GM23338 (cell line): ENCODE measurements at places on chromosomes 6 and 20. TPM values are rescaled to one million over a fixed set of nuclear protein-coding genes. Genes with fewer than 3 reads are reported as not detected.

- no peaks in the 10 kb centered on the region for H3K27me3 ChIP-seq
- no peak overlapping the region for H3K4me3 ChIP-seq
- peaks cover 4% of the 10 kb centered on the region; the same call in 1 of the 2 replicates for H3K36me3 ChIP-seq
- DNase-seq, result no peak
These were observed 566.8 kb downstream of the TFAP2A start for GRCh38 chr6:9848094-9848493.

SLC26A8 gene
- 1.9 and 2.9 TPM in 2 replicates for total RNA-seq

GRCh38 chr20:50652702-50653294, 38.5 kb downstream of the RIPOR3 start:
- DNase-seq, result no peak
- H3K36me3 ChIP-seq, result no peaks in the 10 kb centered on the region
- H3K27me3 ChIP-seq, result no peaks in the 10 kb centered on the region
- H3K4me3 ChIP-seq, result no peak overlapping the region
- H3K4me1 ChIP-seq, result no peaks in the 10 kb centered on the region
- H3K27ac ChIP-seq, result 0 out of 2 replicates have a peak overlapping the region, but pooled peaks have one; percentile 32

DNA sequence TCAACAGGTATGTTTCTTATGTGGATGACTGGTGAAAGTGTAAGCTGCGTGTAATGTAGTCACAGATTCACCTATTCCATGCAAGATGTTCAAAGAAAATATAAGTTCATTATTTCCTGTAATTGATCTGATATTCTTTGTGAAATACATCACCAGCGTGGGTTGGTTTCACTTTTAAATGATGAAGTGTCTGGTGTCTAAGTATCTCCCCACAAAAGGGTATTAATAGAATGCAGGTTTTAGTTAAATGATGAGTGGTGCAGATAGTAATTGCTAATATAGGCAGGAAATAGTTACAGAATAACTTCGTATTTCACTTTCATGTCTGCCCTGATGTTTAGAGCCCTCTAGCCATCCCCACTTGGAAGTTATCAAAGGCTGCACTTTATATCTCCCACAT, 22.2 kb downstream of the PGBD1 start:
- no peaks in the 10 kb centered on the region for H3K36me3 ChIP-seq
- H3K27ac ChIP-seq, result no peak overlapping the region
- H3K27me3 ChIP-seq, result no peaks in the 10 kb centered on the region
- DNase-seq, result no peak

GRCh38 chr6:128070406-128070805, 169.5 kb upstream of the THEMIS start:
- H3K27me3 ChIP-seq, result no peaks in the 10 kb centered on the region
- peaks cover 18% of the 10 kb centered on the region for H3K4me1 ChIP-seq
- no peak for DNase-seq
- no peaks in the 10 kb centered on the region for H3K36me3 ChIP-seq

- no peaks in the 10 kb centered on the region for H3K27me3 ChIP-seq
- no peak overlapping the region for H3K27ac ChIP-seq
- no peaks in the 10 kb centered on the region for H3K36me3 ChIP-seq
- no peak for DNase-seq
- H3K4me3 ChIP-seq, result no peak overlapping the region
- peaks cover 13% of the 10 kb centered on the region for H3K4me1 ChIP-seq
These were observed 156.8 kb upstream of the MLN start for GRCh38 chr6:33960345-33961313.

GRCh38 chr6:150320442-150320841, 48.4 kb upstream of the IYD start:
- H3K27me3 ChIP-seq, result no peaks in the 10 kb centered on the region
- H3K4me1 ChIP-seq, result no peaks in the 10 kb centered on the region
- no peak for DNase-seq
- H3K4me3 ChIP-seq, result no peak overlapping the region
- H3K27ac ChIP-seq, result no peak overlapping the region

- H3K4me3 ChIP-seq, result no peak overlapping the region
- 0 out of 2 replicates have a peak, but pooled peaks cover 2% of the 10 kb centered on the region for H3K36me3 ChIP-seq
- no peak for DNase-seq
- H3K27ac ChIP-seq, result no peak overlapping the region
- no peaks in the 10 kb centered on the region for H3K4me1 ChIP-seq
These were observed 208.6 kb upstream of the MCHR2 start for GRCh38 chr6:100202417-100203194.

FAM209B gene
- not detected in 2 replicates for total RNA-seq

DNA sequence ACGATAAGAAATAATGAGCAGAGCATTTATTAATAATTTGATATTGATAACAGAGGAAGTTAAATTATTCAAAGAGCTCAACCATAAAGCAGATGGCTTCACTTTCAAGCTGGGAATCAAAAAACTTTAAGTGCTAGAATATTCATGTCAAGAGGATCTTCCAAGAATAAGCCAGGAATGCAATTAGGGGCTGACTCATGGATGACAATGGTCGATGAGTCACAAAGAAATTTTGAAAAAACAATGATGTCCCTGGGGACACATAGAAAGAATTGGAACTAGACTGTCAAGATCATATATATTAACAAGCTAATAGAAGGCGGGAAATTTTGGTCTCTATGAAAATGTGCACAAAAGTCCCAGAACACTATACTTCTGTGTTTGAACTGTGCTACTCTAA, 304.1 kb downstream of the LAMA2 start:
- H3K27ac ChIP-seq, result no peak overlapping the region
- DNase-seq, result no peak
- H3K4me1 ChIP-seq, result no peaks in the 10 kb centered on the region
- no peaks in the 10 kb centered on the region for H3K27me3 ChIP-seq

PXT1 gene
- 0.14 TPM in 1 of 2 replicates, not detected in the other for total RNA-seq

FOXQ1 gene
- not detected in 2 replicates for total RNA-seq

DNA sequence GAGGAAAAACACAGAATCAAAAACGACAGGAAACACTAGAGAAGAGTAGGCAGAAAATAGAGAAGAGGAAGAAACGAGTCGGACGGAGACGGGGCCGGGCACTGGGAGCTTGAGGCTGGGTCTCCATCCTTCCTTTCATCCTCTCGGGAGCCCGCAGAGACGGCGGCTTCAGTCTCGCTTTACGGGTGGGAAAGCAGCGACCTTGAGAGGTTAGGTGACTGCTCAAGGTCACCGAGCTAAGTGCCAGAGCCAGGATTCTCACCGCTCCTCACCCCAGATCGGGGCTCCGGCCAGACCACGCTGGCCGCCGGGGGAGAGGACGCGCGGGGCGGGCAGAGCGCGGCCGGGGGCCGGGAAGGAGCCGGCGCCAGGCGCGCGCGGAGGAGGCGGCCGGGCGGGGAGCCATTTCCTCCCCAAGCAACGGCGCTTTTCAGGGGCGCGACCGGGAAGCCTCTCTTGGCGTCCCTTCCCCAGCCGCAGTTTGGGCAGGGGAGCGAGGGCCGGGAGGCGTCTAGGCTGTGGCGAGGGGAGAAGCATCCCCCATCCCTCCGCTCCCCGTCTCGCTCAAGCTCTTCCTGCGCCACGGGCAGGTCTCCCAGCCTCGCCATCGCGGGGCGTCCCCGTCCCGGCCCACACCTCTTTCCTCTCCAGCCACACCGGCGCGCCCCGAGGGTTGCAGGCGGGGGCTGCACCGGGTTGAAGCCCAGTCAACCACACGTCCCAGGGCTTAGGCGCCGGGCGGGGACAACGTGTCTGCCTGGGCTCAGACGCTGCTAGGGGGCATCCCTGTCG, 24.1 kb upstream of the MAP3K7 start:
- H3K27ac ChIP-seq, result no peak overlapping the region
- no peaks in the 10 kb centered on the region for H3K36me3 ChIP-seq
- H3K4me3 ChIP-seq, result peak overlapping the region; percentile 67

GRCh38 chr6:49384904-49385303, 78.1 kb downstream of the MMUT start:
- H3K4me1 ChIP-seq, result no peaks in the 10 kb centered on the region
- H3K4me3 ChIP-seq, result no peak overlapping the region
- H3K27me3 ChIP-seq, result no peaks in the 10 kb centered on the region
- no peak overlapping the region for H3K27ac ChIP-seq
- DNase-seq, result no peak

DNA sequence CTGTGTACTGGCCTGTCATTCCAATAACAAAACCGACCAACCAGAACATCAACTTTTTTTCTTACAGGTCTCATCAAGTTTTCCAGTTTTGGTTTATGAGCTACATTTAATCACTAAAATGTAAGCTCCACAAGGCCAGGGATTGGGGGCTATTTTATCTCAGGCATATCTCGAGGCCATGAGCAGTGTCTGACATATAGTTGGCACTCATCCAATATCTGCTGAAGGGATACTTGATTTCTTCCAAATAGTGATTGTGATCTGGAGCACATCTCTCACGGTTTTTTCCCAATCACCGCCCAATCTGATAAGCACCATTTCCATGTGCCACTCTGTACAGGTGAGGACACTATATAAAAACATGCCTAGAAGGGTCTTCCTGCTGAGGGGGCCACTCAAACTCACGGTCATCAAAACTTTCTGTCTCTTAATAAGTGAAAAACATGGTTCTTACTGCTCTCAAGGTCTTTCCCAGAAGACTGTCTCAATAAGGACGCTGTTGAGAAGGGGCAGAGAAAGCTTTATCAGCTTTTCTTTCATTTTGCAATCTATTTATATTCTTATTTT, 65.5 kb downstream of the MAN1A1 start:
- no peaks in the 10 kb centered on the region for H3K27me3 ChIP-seq
- no peak for DNase-seq
- no peak overlapping the region for H3K4me3 ChIP-seq
- no peaks in the 10 kb centered on the region for H3K36me3 ChIP-seq
- H3K4me1 ChIP-seq, result no peaks in the 10 kb centered on the region

DNA sequence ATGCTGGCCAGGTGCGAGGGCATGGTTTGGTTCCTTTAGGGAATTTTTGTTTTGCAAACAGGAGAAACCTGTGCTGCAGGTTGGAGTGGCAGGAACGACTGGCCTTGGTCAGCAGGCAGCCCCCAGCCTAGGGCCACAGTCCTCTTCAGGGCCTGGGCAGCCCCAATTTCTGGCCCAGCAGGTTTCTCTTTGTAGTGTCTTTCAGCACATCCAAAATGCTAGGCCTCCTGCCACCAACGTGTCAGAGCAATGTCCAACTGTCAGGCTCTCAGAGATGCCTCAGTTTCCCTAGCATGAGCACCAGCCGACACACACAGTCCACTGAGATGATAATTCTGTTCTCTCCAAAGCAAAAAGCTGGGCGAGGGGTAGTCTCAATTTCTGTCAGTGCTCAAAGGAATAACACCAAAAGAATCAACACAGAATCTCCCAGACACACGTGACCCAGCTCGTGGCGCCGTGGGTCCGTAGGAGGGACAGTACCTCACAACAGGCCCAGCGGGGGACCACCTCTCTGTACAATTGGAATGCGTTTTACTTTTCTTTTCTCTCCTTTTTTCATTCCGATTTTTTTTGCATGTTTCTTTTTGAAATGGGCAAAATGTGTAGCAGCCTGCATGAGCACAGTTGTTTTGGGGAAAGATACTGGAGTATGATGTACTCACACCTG, 125.9 kb downstream of the TAF4 start:
- H3K4me1 ChIP-seq, result no peaks in the 10 kb centered on the region
- H3K27ac ChIP-seq, result no peak overlapping the region
- no peaks in the 10 kb centered on the region for H3K27me3 ChIP-seq
- no peak overlapping the region for H3K4me3 ChIP-seq
- no peak for DNase-seq
- no peaks in the 10 kb centered on the region for H3K36me3 ChIP-seq

GRCh38 chr6:30507849-30508827, 18.8 kb downstream of the HLA-E start:
- H3K4me1 ChIP-seq, result no peaks in the 10 kb centered on the region
- no peak for DNase-seq
- H3K4me3 ChIP-seq, result no peak overlapping the region
- no peak overlapping the region for H3K27ac ChIP-seq
- H3K27me3 ChIP-seq, result no peaks in the 10 kb centered on the region

TUBB2A gene
- 376 and 407 TPM in 2 replicates for total RNA-seq

DNA sequence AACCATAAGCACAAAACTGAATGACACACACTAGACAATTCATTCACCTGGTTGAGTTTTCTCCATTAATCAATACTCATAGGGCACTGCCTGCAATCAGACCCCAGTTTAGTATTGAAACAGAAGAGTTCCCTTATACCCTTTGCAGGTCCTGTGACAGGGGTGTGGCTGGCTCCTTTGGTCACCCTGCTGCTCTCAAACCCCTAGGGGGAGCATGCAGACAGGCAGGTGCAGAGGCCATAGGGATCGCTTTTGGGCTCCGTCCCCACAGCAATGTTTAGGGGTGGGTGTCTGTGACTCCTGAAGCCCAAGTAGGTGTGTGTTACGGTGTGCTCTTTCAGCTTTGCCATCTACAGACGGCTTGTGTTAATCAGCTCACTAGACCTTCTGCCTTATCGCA, 210.4 kb downstream of the CENPW start:
- H3K4me3 ChIP-seq, result no peak overlapping the region
- H3K27ac ChIP-seq, result no peak overlapping the region
- no peaks in the 10 kb centered on the region for H3K36me3 ChIP-seq
- DNase-seq, result peak; percentile 41
- H3K27me3 ChIP-seq, result no peaks in the 10 kb centered on the region

DNA sequence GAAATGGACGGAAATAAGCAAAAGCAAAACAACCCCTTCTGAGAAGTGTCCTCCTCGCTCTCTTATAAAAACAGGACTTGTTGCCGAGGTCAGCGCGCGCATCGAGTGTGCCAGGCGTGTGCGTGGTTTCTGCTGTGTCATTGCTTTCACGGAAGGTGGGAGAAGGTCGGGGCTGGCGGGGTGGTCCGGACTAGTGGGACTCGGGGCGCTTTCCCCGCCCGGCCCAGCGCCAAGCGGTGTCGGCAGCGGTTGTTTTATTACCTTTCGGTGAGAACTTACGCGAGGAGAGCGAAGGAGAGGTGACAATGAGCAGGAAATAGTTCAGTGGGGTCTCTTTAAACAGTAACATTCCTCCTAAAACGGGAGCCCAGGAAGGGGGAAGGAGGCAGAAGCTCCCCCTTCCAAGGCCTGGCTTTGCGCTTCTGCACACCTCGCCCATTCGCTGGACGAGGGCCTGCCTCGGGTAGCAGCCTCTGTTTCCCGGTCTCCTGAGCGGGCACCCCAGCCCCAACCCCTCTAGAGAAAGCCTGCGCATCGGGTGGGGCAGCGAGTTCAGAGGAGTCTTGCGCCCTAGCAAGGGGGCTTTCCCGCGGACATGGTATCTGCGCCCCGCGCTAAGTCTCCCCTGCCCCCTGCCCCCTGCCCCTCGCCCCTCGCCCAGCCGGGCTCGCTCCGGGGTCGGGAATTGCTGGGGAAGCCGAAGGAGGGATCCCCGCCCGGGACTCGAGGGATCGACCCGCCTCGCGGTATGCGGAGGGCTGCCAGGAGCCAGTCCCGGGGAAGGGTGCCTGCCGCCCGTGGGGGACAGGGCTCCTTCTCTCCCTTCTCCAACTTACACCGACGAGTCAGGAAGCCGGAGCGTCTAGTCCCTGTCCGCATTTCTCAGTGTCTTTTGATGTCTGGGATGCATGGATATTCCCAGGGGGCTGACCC, 1.2 kb upstream of the TBXT start:
- no peak overlapping the region for H3K27ac ChIP-seq
- H3K4me3 ChIP-seq, result peak overlapping the region; percentile 80
- H3K4me1 ChIP-seq, result peaks cover 56% of the 10 kb centered on the region
- no peaks in the 10 kb centered on the region for H3K36me3 ChIP-seq
